ENCODE measurements at places on chromosomes 1 and 21.

DNA sequence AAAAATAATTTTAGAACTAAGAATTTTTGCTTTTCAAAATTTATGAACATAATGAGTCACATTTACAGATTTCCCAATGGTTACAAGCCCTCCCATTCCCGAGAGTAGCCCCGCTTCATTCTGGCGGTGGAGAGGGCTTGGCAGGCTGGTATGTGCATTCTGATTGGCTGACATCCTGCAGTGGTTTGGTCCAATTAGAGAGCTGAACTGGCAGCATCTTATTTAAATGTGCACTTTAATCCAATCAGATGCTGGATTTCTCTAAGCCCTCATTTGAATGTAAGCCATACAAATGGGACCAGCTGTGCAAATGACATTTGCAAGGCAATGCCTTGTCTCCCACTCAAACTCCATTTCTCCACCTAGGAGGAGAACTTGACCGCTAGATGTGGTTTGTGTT is 18.0 kb upstream of the TRIM17 start:
- no peak for DNase-seq

- DNase-seq: peak; percentile 37
These were observed 412.3 kb upstream of the ESRRG start for GRCh38 chr1:217135569-217135915.

DNA sequence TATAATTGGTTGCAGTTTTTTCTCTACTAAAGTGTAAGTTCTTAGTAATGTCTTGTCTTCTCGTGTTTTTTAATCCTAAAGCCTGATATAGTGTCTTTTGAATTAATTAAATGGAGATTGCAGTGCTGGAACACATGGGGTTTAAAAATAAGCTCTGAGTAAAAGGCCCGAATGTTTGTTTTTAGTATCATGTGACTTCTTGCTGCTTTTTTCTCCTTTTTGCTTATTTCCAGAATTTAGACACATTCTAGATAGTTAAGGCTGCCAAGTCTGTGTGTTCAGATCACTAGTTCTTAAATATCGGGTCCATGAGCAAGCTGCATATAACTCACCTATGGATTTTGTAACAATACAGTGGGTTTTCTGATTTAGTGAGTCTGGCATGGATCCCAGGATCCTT is 27.5 kb downstream of the KCTD3 start:
- no peak for DNase-seq

GRCh38 chr1:87743256-87743655 is 414.6 kb downstream of the LMO4 start:
- no peak for DNase-seq

DNA sequence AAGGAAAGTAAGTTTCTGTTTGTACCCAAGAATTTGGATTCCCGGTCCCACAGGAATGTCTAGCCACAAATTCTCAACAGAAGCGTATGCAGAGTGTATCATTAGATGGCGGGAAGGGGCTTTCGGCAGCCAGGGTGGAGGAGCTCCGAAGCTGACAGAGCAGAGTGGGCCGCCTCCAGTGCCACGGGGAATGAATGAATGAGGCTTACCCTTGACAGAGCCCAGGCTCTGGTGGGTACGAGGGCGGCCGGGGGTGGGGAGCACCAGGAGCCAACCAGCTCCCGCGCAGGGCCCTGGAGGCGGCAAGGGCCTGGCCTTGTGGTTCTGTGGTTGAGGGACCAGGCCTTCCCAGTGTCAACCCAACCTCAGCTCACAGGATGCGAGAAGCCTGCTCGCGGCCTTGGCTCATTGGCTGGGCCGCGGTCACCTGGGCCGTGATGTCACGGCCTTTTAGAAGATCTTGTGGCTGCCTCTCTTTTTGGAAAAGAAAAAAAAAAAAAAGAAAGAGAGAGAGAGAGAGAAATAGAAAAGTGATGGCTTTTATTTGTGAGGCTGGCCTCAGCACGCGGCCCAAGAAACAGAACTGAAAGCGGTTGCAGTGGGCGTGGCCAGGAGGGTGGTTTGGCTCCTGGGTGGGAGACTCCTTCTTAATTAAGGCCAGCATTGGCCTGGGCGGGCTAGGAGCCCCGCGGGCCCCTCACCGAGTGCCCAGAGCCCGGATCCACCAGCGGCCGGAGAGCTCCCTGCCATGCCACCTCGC is 34.9 kb upstream of the RUNX3 start:
- no peak for DNase-seq

DNA sequence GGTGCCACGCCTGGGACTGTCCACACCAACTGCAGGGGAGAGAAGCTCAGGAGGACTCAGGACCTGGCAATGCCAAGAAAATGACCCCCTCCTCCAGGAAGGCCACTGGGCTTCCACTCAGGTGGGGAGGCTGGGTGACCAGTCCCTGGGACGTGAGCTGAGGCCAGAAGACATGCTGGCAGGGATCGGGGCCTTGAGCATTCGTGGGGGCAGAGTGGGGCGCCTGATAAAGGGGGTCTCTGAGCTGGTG is 15.3 kb upstream of the COL6A2 start:
- no peak for DNase-seq

- no peak for DNase-seq
These were observed 169.9 kb downstream of the KCNT2 start for GRCh38 chr1:196438329-196438728.

- no peak for DNase-seq
These were observed 29.9 kb downstream of the EPHA8 start for GRCh38 chr1:22592919-22593790.

GRCh38 chr1:44345187-44345775 is 9.8 kb downstream of the ERI3 start:
- DNase-seq: no peak

- no peak for DNase-seq
These were observed 39.7 kb downstream of the CAPZB start for GRCh38 chr1:19445417-19446342.

GRCh38 chr1:33971018-33971710 is 107.3 kb downstream of the HMGB4 start:
- no peak for DNase-seq

DNA sequence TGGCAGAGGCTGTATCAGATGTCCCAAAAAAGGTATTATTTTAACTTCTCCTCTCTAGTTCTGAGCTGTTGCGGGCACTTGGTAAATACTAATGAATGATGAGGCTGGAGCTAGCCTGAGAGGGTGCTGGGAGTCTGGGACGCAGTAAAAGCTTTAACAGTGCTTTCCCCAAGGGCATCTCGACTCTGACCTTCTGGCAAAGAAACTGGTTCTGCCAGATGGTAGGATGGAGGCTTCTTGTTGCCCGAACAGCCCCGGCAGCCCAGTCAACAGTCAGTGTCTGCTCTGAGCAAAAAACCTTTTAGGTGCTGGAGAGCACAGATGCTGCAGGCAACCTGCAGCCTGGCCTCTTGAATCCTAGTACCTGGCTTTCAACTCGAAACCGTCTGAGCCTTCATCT is 2.5 kb upstream of the PNRC2 start:
- DNase-seq: no peak

DNA sequence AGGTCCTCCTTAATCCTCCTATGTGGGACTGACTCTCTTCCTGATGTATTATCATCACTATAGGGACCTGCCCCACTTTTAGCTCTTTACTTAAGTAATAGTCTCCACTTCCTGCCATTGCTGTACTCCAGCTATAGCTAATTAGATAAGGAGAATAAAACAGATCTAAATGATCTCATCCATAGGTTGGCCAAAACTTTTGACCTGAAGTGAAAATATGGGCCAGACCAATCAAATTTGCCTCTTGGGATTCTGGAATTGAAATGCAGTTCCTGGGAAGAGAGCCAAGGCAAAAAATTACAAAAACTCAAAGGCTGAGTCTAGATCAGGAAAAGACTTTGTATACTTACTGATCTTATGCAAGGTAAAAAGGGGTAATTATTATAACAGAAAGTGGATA is 36.1 kb upstream of the PDE4B start:
- peak; percentile 9 for DNase-seq

DNA sequence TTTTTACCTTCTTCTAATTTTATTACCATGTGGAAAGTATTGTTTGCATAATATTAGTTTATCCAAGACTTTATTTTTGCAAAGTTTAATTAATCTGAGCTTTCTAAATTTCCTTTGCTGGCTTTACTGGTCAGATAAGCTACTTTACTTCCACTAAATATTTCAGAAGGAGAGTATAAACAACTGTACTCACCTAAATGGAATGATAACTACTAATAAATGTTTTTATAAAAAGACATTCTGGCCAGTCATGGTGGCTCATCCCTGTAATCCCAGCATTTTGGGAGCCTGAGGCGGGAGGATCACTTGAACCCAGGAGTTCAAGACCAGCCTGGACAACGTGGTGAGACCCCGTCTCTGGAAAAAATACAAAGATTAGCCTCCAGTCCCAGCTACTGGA is 36.0 kb downstream of the ATP8B2 start:
- DNase-seq: no peak

DNA sequence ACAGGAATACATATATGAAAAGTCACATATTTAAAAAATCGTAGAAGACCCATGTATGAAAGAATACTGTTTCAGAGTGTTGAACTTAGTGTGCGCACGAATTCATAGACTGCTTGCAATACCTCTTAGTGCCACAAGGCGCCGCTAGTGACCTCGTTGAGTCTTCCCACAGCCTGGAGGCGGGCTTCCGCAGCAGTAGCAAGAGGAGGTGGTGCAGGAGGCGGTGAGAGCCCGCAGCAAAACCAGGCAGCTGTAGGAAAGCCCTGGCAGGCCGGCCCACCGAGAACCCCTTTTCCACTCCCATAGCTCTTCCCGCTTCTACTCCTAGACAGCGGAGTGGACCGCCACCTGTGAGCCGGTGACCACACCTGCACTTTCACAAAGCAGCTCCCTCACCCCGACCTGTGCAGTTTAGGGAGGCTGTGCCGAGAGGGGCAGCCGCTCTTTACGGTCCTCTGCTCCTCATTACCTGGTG is 23.5 kb downstream of the MTARC1 start:
- DNase-seq: peak; percentile 83

GRCh38 chr1:180228648-180229482 is 1.2 kb upstream of the LHX4 start:
- no peak for DNase-seq

- no peak for DNase-seq
These were observed 4.4 kb downstream of the CD53 start for GRCh38 chr1:110877364-110877763.

DNA sequence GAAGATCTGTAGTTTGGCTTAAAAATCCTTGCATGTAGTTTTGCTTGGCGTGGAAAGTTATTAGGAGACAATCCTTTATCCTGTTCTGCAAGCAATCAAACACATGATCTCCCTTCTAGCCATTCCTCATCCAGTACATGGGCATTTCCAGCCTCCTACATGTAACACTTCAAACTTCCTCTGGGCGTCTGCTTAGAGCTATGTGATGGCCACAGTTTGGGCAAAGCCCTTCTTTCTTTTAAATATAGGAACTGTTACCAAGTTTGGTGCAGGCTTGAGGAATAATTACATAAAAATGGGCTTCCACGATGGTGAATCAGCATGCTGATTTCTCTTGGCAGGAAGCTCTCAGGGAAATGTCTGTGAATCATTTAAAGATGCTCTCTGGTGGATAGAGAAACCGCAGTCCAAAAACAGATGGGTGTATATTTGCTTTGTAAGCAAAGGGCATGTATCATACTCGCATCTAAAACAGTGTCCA is 176.9 kb upstream of the FMN2 start:
- DNase-seq: peak; percentile 34

DNA sequence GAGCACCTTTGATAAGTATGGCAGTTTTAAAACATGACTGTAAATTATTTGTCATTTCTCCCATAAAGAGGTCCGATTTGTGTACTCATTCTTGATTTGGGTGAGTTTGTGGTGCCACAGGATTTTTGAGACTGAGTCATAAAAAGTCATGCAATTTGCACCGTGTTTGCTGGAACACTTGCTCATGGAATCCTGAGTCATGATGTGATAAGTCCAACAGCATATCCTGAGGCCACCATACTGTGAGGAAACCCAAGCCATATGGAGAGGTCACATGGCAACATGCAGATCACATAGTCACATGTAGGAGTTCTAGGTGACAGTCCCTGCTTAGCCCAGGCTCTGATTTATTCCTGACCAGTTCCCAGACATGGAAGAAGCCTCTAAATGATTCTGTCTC is 40.8 kb upstream of the PRRX1 start:
- no peak for DNase-seq

DNA sequence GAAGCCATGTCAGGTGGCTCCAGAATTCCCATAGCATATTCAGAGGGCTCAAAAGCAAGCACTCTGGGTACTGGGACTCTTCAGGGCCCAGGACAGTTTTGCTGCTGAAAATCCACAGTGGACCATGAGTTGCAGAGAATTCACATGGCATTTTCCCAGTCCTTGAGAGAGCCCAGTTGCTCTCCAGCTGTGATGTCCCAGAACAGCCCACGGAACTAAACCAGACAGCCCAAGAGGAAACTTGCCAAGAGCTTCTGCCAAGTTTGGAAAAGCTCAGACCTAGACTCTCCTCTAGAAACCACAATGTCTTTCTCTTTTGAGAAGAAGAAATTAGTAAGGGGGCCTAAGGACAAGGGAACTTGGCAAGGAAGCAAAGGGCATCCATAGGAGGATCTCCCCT is 69.4 kb downstream of the RGS2 start:
- DNase-seq: peak; percentile 19

DNA sequence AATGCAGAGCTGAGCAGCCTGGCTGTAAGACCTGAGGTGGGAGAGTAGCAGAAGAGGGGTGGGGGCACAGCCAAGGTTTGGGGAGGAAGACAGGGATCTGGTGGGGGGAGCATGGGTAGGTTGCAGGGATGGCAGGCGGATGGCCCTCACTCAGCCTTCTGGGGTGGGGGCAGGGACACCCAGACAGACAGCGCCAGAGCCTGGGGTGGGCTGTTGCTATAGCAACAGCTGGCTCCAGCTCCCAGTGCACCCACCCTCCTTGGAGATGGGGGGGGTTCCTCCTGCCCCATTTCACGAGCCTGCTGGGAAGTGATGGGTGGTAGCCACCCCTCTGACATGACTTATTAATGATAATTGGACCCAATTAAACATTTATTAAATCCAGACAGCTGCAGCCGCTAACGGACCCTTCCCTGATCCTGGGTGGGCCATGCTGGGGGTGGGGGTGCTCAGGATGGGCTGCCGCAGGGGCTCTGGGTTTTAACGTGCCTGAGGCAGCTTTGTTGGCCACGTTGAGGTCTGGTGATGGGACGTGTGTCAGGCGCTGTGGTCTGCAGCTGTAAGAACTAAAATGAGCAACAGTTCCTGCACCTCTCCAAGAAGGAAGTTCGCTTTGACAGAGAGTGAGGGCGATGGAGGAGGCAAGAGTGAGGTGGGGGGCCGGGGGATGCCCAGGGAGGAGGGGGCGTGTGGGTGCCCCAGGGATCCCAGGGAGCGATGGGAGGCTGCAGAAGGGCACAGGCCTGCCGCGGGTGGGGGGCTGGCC is 19.4 kb downstream of the AGRN start:
- no peak for DNase-seq

GRCh38 chr1:169390303-169390702 is 22.3 kb downstream of the BLZF1 start:
- DNase-seq: no peak

- DNase-seq: no peak
These were observed 162.4 kb upstream of the FMN2 start for GRCh38 chr1:239929317-239929716.

DNA sequence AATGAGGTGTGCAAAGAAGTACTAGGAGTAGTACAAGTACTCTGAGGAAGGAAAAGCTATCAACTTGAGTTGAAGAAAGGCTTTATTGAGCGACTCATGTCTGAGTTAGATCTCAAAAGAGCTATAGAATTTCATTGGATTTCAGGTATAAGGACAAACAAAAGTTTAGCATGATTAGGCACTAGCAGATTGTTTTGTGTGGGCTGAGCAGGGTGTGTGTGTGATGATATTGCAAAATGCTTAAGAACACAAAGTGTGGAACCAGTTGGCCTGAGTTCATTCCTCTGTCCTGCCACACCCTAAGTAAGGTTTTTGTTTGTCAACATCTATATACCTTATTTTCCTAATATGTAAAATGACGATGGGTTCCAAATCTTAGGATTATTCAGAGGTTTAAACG is 158.9 kb downstream of the KCNK2 start:
- no peak for DNase-seq

- DNase-seq: no peak
These were observed 516.9 kb downstream of the ADGRL2 start for GRCh38 chr1:82317671-82318070.

All from hindlimb muscle (tissue), 1 donor.